Heart right ventricle (tissue), 16 donors: ENCODE measurements at places on chromosomes 2 and 18. TPM values are rescaled to one million over a fixed set of nuclear protein-coding genes. Genes with fewer than 3 reads are reported as not detected.

The TUBA4B gene
- total RNA-seq, result not detected

- no peaks in the 10 kb centered on the region for H3K36me3 ChIP-seq
- H3K27ac ChIP-seq, result no peak overlapping the region
- no peak overlapping the region for H3K4me3 ChIP-seq
- no peaks in the 10 kb centered on the region for H3K27me3 ChIP-seq
- no peak for DNase-seq
- no peaks in the 10 kb centered on the region for H3K4me1 ChIP-seq
Measured at GRCh38 chr2:77328134-77328931, 193.8 kb downstream of the LRRTM4 start.

The MRPL44 gene
- total RNA-seq, result 35.9 TPM

GRCh38 chr18:55264108-55264507 is 304.8 kb upstream of the CCDC68 start:
- H3K27me3 ChIP-seq, result no peaks in the 10 kb centered on the region
- peak overlapping the region; percentile 21 for H3K27ac ChIP-seq
- H3K4me1 ChIP-seq, result peaks cover 70% of the 10 kb centered on the region
- DNase-seq, result no peak
- H3K4me3 ChIP-seq, result no peak overlapping the region

The UBR3 gene
- total RNA-seq, result 125 TPM

GRCh38 chr2:88212251-88212790 is 42.2 kb downstream of the THNSL2 start:
- H3K27ac ChIP-seq, result no peak overlapping the region
- H3K36me3 ChIP-seq, result no peaks in the 10 kb centered on the region
- peaks cover 8% of the 10 kb centered on the region for H3K27me3 ChIP-seq
- no peak overlapping the region for H3K4me3 ChIP-seq
- no peaks in the 10 kb centered on the region for H3K4me1 ChIP-seq
- no peak for DNase-seq

The CSRNP3 gene
- 5.0 TPM for total RNA-seq

GRCh38 chr2:30894498-30895119 is 87.4 kb upstream of the CAPN13 start:
- H3K4me1 ChIP-seq, result peaks cover 7% of the 10 kb centered on the region
- H3K4me3 ChIP-seq, result no peak overlapping the region
- no peaks in the 10 kb centered on the region for H3K27me3 ChIP-seq
- no peak overlapping the region for H3K27ac ChIP-seq
- DNase-seq, result no peak
- no peaks in the 10 kb centered on the region for H3K36me3 ChIP-seq

- no peak overlapping the region for H3K27ac ChIP-seq
- H3K4me3 ChIP-seq, result peak overlapping the region; percentile 4
Measured at GRCh38 chr2:157596992-157597681, 31.5 kb downstream of the ACVR1C start.

The CCDC148 gene
- 0.67 TPM for total RNA-seq

GRCh38 chr2:232892843-232893242 is 22.8 kb downstream of the SNORC start:
- no peak overlapping the region for H3K4me3 ChIP-seq
- no peaks in the 10 kb centered on the region for H3K36me3 ChIP-seq
- no peak for DNase-seq
- H3K27ac ChIP-seq, result no peak overlapping the region
- peaks cover 10% of the 10 kb centered on the region for H3K4me1 ChIP-seq

DNA sequence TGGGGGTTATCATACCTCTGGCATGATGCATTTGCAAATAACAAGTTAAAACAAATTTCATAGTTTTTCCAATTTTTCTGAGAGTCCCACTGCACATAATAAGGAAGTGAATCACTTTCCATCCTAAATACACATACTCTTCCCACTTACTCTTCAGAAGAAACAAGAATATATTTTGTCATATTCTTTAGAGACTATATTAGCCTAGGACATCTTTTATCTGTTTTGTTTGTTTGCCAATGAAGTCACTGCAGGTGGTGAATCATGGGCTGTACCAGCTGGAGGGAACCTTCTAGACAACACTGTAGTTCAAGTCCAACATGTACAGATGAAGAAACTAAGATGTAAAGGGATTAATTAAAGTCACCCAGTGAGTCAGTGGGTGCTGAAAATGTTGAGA is 116.8 kb downstream of the XIRP2 start:
- H3K4me3 ChIP-seq, result no peak overlapping the region
- H3K27ac ChIP-seq, result no peak overlapping the region

DNA sequence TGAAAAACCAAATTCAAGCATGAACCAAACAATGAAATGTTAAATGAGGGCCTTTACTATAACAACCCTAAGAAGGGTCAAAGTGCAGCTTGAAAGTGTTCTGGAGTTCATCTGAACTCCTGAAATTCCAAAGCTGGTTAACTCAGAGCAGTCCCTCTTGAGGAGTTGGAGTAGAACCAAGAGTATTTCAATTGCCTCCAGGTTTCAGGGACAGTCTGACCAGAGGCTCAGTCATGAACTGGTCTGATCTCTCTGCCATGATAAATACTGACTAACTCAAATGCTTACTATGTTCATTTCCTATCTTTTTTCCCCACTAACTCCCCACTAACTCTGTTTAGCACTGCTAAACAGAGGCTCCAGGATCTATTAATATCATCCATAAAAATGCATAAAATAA is 2.7 kb downstream of the STARD7 start:
- peaks cover 75% of the 10 kb centered on the region for H3K4me1 ChIP-seq
- H3K27ac ChIP-seq, result peak overlapping the region; percentile 71
- H3K27me3 ChIP-seq, result no peaks in the 10 kb centered on the region

The DSG1 gene
- 1.2 TPM for total RNA-seq

DNA sequence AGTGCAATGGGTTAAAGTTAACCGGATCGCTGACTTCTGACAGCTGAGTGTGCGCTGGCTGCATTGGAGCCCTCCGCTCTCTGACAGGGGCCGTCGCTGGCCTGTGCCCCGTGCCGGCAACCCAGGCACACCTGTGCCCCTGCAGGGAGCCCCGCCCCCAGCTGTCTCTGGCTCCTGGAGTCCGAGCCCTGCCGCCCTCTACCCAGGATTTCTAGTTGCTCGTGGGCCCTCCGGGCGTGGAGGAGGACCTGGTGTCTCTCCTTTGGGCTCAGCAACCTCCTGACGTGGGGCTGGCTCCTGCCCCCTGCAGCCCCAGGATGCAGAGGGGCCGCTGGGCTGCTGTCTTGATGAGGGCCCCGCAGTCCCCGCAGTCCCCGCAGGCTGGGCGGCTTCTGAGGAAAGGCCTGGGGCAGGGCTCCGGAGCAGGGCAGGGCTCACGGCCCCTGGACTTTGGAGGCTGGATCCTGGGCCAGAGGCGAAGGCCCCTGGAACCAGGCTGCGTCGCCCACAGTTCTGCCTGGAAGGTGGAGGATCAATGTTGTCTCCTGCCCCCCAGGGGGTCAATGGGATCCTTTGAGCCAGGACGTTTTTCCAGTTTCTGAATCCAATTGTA is 172.8 kb downstream of the RNF144A start:
- no peak for DNase-seq
- H3K36me3 ChIP-seq, result no peaks in the 10 kb centered on the region
- no peaks in the 10 kb centered on the region for H3K4me1 ChIP-seq
- no peak overlapping the region for H3K4me3 ChIP-seq
- no peak overlapping the region for H3K27ac ChIP-seq

- H3K4me3 ChIP-seq, result no peak overlapping the region
- no peak overlapping the region for H3K27ac ChIP-seq
- no peak for DNase-seq
Measured at GRCh38 chr2:122315306-122315705, 559.9 kb downstream of the TSN start.

DNA sequence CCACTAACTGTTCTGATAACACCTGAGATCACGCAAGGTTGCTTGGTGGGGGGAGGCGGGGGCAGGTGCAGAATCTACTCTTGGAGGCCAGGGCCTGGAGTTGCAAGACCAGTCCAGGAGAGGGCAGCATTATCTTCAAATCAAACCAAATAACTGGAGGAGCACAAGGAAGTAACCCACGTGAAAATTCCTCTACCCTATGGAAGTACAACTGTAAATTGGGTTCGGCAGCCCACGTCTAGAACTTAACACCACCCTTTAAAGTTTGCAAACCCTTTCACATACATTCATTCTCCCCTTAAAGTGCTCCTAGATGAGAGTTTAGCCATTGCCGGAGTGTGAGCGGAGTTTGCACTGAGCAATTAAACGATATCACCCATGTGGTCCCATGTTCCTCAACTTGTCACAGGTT is 19.6 kb upstream of the CXCR1 start:
- H3K27ac ChIP-seq, result no peak overlapping the region
- H3K27me3 ChIP-seq, result no peaks in the 10 kb centered on the region
- no peaks in the 10 kb centered on the region for H3K36me3 ChIP-seq
- peaks cover 10% of the 10 kb centered on the region for H3K4me1 ChIP-seq
- no peak overlapping the region for H3K4me3 ChIP-seq
- peak; percentile 69 for DNase-seq

The ADAM17 gene
- 17.4 TPM for total RNA-seq

The CRYGC gene
- total RNA-seq, result not detected

DNA sequence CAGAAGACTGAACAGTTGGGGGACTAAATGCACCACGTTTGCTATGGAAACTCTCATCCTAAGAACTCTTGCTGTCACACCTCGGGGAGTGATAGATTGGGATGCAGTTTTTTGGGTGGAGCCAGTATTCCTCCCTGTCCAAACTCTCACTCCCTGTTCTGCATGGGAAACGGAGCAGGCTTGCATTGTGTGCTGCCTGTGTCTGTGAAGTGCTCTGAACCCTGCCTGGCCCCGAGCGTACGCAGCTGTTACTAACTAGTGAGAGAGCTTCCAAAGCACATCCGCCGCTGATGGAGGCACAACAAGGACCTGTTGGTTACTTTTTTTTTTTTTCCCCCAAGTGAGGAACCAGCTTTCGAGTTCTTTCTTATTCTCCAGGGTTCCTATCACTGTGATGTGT is 195.5 kb downstream of the ANAPC1 start:
- H3K4me3 ChIP-seq, result no peak overlapping the region
- H3K27ac ChIP-seq, result no peak overlapping the region
- H3K36me3 ChIP-seq, result no peaks in the 10 kb centered on the region
- H3K4me1 ChIP-seq, result no peaks in the 10 kb centered on the region
- no peaks in the 10 kb centered on the region for H3K27me3 ChIP-seq
- no peak for DNase-seq

GRCh38 chr2:86382698-86383097 is 45.3 kb upstream of the REEP1 start:
- H3K4me3 ChIP-seq, result no peak overlapping the region
- H3K4me1 ChIP-seq, result peaks cover 14% of the 10 kb centered on the region
- DNase-seq, result no peak
- no peaks in the 10 kb centered on the region for H3K36me3 ChIP-seq
- no peaks in the 10 kb centered on the region for H3K27me3 ChIP-seq

DNA sequence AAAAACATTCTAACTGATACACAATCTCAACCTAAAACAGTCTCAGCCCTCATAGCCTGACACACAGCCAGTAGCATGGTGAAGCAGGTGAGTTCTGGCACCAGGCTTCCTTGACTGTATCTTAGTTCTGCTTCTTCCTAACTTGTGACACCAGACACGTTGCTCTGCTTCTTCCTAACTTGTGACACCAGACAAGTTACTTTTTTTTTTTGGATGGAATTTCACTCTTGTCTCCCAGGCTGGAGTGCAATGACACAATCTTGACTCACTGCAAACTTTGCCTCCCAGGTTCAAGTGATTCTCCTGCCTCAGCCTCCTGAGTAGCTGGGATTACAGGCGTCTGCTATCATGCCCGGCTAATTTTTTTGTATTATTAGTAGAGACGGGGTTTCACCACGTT is 6.7 kb upstream of the ATG16L1 start:
- no peaks in the 10 kb centered on the region for H3K36me3 ChIP-seq
- no peaks in the 10 kb centered on the region for H3K4me1 ChIP-seq
- H3K27me3 ChIP-seq, result no peaks in the 10 kb centered on the region
- H3K4me3 ChIP-seq, result no peak overlapping the region

The TBR1 gene
- not detected for total RNA-seq

- H3K36me3 ChIP-seq, result no peaks in the 10 kb centered on the region
- no peak overlapping the region for H3K4me3 ChIP-seq
- peak overlapping the region; percentile 86 for H3K27ac ChIP-seq
- peak; percentile 64 for DNase-seq
Measured at GRCh38 chr2:219452361-219453317, 18.0 kb downstream of the SPEG start.

DNA sequence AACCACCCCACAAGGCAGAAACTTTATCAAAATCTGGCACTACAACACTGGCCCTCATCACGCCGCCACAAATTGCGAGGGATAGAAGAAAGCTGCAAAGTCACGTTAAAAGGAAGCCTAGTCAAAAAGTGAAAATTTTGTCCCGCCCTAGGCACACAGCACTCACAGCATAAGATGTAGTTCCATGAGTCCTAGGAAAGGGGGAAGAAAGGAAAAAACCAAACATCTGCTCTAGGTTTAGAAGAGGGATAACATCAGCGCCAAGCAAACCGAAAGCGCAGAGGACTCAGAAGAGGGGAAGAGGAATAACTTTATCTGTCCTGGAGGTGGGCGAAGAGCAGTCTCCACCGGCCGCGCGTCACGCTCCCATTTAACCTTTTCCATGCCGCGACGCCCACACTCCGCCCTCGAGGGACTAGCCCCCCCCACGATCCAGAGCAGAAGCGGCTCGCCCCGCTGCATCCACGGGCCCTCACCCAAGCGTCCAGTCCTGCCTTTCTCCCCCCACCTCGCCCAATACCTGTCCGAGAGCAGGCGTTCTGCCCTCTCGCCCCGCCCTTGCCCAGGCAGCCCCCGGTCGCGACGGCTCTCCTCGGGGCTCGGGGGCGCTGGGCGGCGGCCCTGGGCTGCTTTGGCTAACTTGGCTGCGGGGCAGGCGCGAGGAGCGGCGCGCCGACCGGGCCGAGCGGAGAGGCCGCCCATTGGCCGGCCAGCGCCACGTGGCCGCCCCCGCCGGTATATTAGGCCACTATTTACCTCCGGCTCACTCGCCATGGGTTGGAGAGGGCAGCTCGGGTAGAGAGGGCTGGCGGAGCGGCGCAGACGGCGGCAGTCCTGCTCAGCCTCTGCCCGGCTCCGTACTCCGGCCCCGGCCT is at the start of gene HOXD1:
HOXD1 (plus strand) TSS at position 770 of the 875 bp plus-strand sequence. CDS start 134 bp downstream, outside the sequence.
- H3K27ac ChIP-seq, result no peak within 1 kb of the TSS
- H3K36me3 ChIP-seq, result no peaks in the 10 kb centered on the region
- DNase-seq, result no peak
- peaks cover 29% of the 10 kb centered on the region for H3K4me1 ChIP-seq

- peaks cover 15% of the 10 kb centered on the region for H3K4me1 ChIP-seq
- H3K4me3 ChIP-seq, result no peak overlapping the region
- DNase-seq, result no peak
Measured at GRCh38 chr2:204973616-204974015, 428.3 kb downstream of the PARD3B start.

DNA sequence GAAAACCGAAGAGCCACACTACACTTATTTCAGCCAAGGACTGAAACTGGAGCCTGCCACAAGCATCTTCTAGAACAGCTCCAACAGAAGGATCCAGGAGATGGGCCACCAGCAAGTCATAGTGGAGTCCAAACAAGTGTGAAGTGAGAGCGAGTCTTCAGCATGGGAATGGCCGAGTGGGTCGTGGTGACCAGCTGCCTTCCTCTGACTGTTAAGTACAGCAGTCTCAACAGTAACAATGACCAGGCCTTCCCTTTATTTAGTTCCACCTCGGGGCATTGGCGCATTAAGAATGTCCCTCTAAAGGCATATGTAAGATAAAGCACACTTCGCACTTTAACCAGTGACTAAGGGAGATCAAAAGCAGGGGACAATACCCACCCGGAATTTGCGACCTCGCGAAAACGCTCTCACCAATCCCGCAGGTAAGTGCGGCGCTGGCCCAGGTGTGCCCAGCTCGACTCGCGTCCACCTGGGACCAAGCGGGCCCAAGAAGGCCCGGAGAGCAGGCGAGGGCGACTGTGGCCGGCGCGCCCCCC is 1.1 kb downstream of the L3MBTL4 start:
- peak overlapping the region; percentile 74 for H3K4me3 ChIP-seq
- peak; percentile 10 for DNase-seq
- peaks cover 9% of the 10 kb centered on the region for H3K4me1 ChIP-seq
- peaks cover 13% of the 10 kb centered on the region for H3K27me3 ChIP-seq
- no peaks in the 10 kb centered on the region for H3K36me3 ChIP-seq
